ENCODE measurements at places on chromosomes 7 and 10.
A peak's percentile ranks its signal among the peaks of the same experiment; 100 is the strongest.

- DNase-seq = no peak
Observed at GRCh38 chr7:108027239-108027638, 24.3 kb upstream of the LAMB1 start.

DNA sequence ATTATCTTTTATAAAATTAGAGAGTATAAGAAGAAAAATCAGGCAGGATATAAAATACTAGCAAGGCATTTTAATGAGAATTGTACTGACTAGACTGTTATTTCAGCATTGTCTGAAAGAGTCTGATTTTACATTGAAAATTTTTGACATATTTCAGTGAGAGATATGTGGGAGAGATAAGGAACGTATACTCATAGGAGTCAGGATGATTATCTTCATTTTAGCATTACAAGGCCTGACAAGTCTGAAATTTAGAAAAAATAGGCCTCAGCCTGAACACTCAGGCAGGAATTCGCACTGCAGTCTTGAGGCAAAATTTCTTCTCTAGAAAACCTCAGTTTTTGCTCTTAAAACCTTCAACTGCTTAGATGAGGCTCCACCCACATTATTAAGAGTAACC lies 386.0 kb downstream of the HGF start:
- no peak for DNase-seq

DNA sequence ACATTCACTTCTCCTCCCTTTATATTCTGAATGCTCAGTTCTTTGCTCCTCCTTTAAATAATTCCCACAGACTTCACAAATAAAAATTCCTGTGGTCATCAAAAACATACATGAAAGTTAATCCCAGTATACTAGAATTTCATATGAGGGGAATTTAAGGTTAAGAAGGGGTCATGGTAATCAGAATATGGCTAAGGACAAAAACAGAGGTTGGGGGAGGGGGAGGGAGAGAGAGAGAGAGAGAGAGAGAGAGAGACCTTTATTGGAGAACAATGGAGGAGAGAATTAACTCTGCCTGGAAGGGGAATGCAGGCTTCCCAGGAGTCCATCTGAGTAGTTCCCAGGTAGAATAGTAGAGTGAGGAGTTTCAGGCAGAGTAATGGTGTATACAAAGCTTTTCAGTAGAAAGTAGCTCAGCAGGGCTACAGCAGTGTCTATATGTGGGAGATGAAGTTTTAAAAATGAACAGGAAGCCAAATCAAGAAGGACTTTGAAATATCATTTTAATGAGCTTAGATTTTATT lies 5.2 kb upstream of the CUBN start:
- DNase-seq = peak; percentile 37

GRCh38 chr10:84493951-84494848 lies 165.8 kb downstream of the CCSER2 start:
- DNase-seq = no peak

DNA sequence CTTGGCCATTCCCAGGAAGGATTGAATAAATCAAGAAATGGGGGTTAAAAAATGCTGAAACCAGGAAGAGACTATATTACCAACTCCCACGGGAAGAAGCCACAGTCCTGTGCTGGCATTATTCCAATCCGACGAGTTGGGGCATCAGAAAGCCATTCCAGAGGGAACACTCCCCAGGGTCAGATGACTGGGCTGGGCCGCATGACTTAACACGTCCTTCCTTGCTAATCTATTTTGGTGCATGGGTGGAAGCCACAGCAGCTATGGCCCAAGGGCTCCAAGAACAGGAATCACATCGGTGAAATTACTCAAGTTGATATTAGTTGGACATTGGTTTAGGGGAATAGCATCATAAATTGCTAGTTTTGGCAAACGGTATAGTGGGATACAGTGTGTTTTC lies 592.9 kb upstream of the NRP1 start:
- no peak for DNase-seq

DNA sequence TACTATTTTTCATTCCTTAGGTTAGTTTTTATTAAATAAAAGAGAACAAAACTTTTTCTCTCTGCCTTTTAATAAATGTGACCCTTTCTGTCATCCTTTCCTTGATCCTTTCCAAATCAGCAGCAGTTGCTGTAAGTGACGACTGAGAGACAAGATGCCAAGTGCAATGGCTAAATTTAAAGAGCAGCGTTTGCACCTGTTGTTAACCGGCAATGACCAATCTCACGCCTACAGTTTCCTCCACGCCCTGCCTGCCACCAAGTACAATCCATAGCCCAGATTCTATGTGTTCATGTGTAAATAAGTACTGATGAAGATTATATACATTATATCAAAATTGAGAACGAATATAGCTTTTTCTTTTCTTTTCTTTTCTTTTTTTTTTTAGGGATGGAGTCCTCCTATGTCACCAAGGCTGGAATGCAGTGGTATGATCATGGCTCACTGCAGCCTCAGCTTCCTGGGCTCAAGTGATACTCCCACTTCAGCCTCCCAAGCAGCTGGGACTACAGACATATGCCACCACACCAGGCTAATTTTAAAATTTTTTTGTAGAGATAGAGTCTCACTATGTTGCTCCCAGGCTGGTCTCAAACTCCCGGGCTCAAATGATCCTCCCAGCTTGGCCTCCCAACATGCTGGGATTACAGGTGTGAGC lies 6.5 kb upstream of the MCU start:
- no peak for DNase-seq

- no peak for DNase-seq
Observed at GRCh38 chr7:31791881-31792280, 104.9 kb downstream of the PPP1R17 start.

DNA sequence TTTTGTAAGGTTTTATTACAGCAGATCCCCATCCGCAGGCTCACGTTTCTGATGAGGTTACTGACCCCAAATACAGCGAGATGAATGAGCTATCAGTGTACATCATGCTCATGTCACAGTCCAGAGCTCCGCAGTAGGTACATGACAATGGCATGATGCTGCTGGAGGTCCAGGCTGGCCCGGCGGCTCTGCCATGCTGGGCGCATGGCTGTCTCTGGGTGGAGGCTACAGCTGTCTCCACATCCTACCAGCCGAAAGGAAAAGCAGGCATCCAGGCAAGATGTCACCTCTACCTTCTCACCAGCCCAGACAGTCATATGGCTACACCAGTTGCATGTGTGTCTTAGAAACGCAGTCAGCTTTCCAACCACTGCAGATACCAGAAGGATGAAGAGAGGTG lies 90.9 kb upstream of the RNF32 start:
- no peak for DNase-seq

- DNase-seq = no peak
Observed at GRCh38 chr10:59809644-59809974, 56.4 kb upstream of the MRLN start.
